ENCODE measurements at places on chromosomes 2 and 18. TPM values are rescaled to one million over a fixed set of nuclear protein-coding genes. Genes with fewer than 3 reads are reported as not detected.

The CHMP1B gene
- polyA plus RNA-seq = 22.8 TPM

The FTCDNL1 gene
- 1.4 TPM for polyA plus RNA-seq

The PAX8 gene
- polyA plus RNA-seq = 5.0 TPM

The POTEC gene
- not detected for polyA plus RNA-seq

The ASB18 gene
- 10.3 TPM for polyA plus RNA-seq

The PLEK gene
- 14.0 TPM for polyA plus RNA-seq

The EFHD1 gene
- polyA plus RNA-seq = 30.5 TPM

The WNT6 gene
- 0.78 TPM for polyA plus RNA-seq

The RMDN2 gene
- 6.1 TPM for polyA plus RNA-seq

The CD28 gene
- 3.3 TPM for polyA plus RNA-seq

The PROKR1 gene
- 1.8 TPM for polyA plus RNA-seq

The PRKAG3 gene
- polyA plus RNA-seq = 16.8 TPM

Measured in muscle of arm (tissue), 14 donors.